ENCODE measurements at places on chromosomes 2 and 18.

- no peak for DNase-seq
Observed at GRCh38 chr18:34131006-34131405, 93.7 kb downstream of the NOL4 start.

DNA sequence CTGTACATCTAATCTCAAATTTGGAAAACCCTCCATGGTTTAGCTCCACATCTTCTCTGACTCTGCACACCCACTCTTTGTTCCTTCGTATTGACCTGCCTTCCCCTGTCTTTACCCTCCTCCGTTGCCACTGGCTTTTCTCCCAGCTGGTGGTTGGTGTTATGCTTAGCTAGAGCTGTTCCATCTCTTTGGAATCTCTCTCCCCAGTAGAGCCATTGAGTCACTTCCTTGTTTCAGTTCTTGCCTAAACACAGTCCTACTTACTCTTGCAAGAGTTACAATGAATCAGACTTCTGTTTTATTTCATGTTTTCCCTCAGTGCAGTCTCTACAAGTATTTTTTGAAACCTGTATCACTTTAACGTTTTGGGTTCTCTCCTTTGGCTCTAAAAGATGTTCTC is 263.9 kb downstream of the LTBP1 start:
- DNase-seq = no peak

DNA sequence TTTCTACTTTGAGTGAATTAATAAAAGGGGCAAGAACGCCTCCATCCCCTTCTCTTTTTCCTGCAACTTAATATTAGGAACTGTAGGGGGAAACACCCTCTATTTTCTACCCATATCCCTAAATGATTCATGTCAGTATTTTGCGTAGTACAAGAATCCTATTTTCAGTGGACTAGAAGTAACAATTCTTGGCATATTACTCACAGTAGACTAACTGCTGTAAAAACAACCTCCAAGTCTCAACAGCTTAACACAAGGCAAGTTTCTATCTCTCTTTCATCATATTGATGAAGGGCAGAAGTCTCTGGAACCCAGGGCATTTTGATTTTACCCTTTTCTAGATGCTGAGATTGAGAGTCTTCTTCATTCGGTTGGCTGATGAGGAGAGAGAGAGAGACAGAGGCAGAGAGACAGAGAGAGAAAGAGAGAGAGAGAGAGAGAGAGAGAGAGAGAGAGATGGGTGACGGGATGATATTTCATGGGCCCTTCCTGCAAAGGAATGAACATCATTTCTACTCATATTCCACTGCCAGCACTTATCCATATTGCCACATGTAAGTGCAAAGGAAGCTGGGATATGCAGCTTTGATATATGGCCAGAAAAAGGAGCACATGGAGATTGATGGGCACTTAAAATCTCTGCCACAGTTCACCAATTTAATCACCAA is 481.6 kb downstream of the LPIN1 start:
- DNase-seq = no peak

DNA sequence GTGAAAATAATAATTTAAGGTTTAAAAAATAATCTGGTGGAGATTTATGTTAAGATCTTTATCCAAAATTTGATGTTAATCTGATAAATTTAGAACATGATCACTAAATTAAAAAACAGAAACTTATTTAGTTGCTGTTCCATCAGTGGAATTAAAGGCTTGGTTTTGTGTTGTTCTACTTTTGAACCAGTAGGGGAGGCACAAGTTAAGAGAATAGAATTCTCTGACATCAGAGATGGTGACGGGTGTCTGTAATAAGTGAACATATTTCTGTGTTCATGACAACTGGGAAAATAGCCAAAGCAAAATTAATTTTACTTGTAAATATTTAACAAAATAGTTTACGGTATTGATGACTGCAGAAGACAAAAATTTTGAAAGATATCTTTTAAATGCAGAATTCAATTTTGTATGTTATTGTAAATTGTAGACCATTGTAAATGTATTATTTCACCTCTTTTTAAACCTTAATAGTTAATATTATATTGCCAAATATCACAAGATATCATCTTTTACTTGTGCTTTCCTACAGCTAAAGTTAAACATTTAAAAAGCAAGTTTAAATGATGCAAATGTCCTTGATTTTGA is 106.0 kb downstream of the UBR3 start:
- no peak for DNase-seq

- DNase-seq = no peak
Observed at GRCh38 chr2:223887127-223887526, 49.7 kb upstream of the AP1S3 start.
